ENCODE measurements at places on chromosomes 2 and 18.

- no peak overlapping the region for H3K27ac ChIP-seq
- no peaks in the 10 kb centered on the region for H3K36me3 ChIP-seq
- no peaks in the 10 kb centered on the region for H3K4me1 ChIP-seq
- H3K27me3 ChIP-seq: no peaks in the 10 kb centered on the region
- no peak overlapping the region for H3K4me3 ChIP-seq
These were observed 141.9 kb upstream of the TNP1 start for GRCh38 chr2:217001740-217002139.

DNA sequence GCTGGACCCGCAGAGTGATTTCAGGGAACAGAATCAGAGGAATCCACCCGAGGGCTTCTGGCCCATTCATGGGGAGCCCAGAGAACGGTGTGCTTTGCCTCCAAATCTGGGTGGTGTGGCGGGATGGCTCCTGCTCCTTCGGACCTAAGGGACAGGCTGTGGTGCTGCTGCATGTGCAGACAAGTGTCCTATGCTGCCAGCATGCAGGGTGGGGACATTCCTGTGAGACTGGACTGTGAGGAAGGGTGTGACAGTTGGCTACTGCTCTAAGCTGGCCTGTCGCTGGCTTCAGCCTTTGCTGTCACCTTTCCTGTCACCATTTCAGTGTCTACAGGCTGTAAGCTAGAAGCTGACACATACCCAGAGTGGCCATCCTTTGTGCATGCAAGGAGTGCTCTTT is 2.9 kb upstream of the SLC4A3 start:
- H3K4me3 ChIP-seq: no peak overlapping the region
- no peak overlapping the region for H3K27ac ChIP-seq
- H3K36me3 ChIP-seq: no peaks in the 10 kb centered on the region
- no peak for DNase-seq

GRCh38 chr2:17594533-17595401 is 54.3 kb downstream of the VSNL1 start:
- no peak for DNase-seq
- H3K4me1 ChIP-seq: peaks cover 66% of the 10 kb centered on the region
- H3K27me3 ChIP-seq: no peaks in the 10 kb centered on the region
- H3K27ac ChIP-seq: peak overlapping the region; percentile 91

GRCh38 chr2:7703543-7704144 is 786.4 kb downstream of the RNF144A start:
- no peak overlapping the region for H3K27ac ChIP-seq
- H3K4me1 ChIP-seq: no peaks in the 10 kb centered on the region
- no peaks in the 10 kb centered on the region for H3K36me3 ChIP-seq
- no peak overlapping the region for H3K4me3 ChIP-seq
- H3K27me3 ChIP-seq: no peaks in the 10 kb centered on the region

GRCh38 chr2:219111375-219112061 is 49.1 kb downstream of the NHEJ1 start:
- H3K27me3 ChIP-seq: no peaks in the 10 kb centered on the region
- peaks cover 8% of the 10 kb centered on the region for H3K4me1 ChIP-seq
- no peak overlapping the region for H3K4me3 ChIP-seq

DNA sequence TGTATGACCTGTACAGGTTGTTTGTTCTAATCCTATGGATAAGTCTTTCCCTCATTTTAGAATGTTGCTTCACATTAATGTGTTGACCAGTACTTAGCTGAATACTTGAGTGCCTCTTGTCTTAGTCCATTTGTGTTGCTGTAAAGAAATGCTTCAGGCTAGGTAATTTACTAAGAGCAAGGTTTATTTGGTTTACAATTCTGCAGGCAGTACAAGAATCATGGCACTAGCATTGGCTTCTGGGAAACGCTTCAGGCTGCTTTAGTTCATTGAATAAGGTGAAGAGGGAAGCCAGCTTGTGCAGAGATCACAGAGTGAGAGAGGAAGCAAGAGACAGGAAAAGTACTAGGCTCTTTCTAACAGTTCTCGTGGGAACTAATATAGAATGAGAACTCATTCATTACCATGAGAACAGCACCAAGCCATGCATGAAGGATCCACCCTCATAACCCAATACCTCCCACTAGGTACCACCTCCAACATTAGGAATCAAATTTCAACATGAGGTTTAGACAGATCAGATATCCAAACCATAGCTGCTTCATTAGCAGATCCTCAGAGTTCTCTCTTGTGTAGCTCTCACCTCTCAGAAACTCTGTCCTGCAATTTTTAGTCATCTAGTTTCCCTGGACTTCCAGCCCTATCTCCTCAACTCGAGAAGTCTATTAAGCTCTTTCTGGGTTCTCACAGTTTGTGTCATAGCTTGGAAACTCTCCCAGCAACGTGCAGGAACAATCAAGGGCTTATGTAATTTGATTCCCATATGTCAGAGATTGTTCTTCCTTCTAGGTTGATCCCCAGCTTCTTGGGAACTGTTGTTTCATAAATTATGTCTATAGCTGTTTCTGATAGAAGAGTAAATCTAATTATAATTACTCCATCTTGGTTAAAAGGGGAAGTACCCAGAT is 2082.3 kb upstream of the CELF4 start:
- no peaks in the 10 kb centered on the region for H3K27me3 ChIP-seq
- no peak overlapping the region for H3K27ac ChIP-seq
- no peak overlapping the region for H3K4me3 ChIP-seq
- peaks cover 4% of the 10 kb centered on the region for H3K4me1 ChIP-seq
- no peak for DNase-seq

DNA sequence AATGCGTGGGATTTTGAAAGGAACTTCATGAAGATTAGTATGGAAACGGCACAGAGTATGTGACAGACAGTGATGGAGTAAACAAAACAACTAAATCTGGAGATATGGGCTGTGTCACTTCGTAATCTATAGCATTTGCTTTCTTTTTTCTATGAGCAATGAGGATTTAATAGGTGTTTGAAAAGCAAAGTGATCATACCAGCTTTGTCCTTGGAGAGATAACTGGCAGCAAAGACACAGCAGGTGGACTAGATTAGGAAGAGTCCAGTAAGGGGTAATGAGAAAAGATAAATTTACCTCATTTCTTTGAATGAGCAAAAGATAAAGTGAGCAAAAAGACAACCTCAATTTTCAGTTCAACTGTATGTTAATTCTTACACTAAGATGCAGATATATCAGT is 199.0 kb downstream of the LRP1B start:
- no peak overlapping the region for H3K27ac ChIP-seq
- H3K27me3 ChIP-seq: no peaks in the 10 kb centered on the region
- no peaks in the 10 kb centered on the region for H3K36me3 ChIP-seq
- H3K4me3 ChIP-seq: no peak overlapping the region
- no peak for DNase-seq
- no peaks in the 10 kb centered on the region for H3K4me1 ChIP-seq

Data from esophagus squamous epithelium (tissue), 5 donors.